Osteoblast (primary cell): ENCODE measurements at places on chromosomes 5 and 9. TPM values are rescaled to one million over a fixed set of nuclear protein-coding genes. Genes with fewer than 3 reads are reported as not detected.

Gene GLDC
- total RNA-seq = 0.72 and 2.4 TPM in 2 replicates

GRCh38 chr5:165630261-165630778 lies 2124.9 kb downstream of the MAT2B start:
- H3K27ac ChIP-seq = no peak overlapping the region
- no peaks in the 10 kb centered on the region for H3K36me3 ChIP-seq
- no peaks in the 10 kb centered on the region for H3K4me1 ChIP-seq
- no peak overlapping the region for H3K4me3 ChIP-seq
- H3K27me3 ChIP-seq = no peaks in the 10 kb centered on the region

- no peak for DNase-seq
- no peaks in the 10 kb centered on the region for H3K27me3 ChIP-seq
- H3K27ac ChIP-seq = peak overlapping the region; percentile 48
- peak overlapping the region; percentile 12 for H3K4me3 ChIP-seq
Measured at GRCh38 chr5:126513703-126514102, 81.3 kb downstream of the ALDH7A1 start.

GRCh38 chr5:9898319-9898718 lies 268.2 kb upstream of the TAS2R1 start:
- no peaks in the 10 kb centered on the region for H3K4me1 ChIP-seq
- H3K4me3 ChIP-seq = no peak overlapping the region
- H3K27ac ChIP-seq = no peak overlapping the region
- H3K36me3 ChIP-seq = no peaks in the 10 kb centered on the region
- H3K27me3 ChIP-seq = no peaks in the 10 kb centered on the region
- DNase-seq = no peak

Gene PTCH1
- total RNA-seq = 3.3 and 7.7 TPM in 2 replicates

- no peaks in the 10 kb centered on the region for H3K4me1 ChIP-seq
- H3K36me3 ChIP-seq = no peaks in the 10 kb centered on the region
- DNase-seq = no peak
- no peaks in the 10 kb centered on the region for H3K27me3 ChIP-seq
- no peak overlapping the region for H3K27ac ChIP-seq
- no peak overlapping the region for H3K4me3 ChIP-seq
Measured at GRCh38 chr9:15622318-15622971, 69.6 kb downstream of the CCDC171 start.

DNA sequence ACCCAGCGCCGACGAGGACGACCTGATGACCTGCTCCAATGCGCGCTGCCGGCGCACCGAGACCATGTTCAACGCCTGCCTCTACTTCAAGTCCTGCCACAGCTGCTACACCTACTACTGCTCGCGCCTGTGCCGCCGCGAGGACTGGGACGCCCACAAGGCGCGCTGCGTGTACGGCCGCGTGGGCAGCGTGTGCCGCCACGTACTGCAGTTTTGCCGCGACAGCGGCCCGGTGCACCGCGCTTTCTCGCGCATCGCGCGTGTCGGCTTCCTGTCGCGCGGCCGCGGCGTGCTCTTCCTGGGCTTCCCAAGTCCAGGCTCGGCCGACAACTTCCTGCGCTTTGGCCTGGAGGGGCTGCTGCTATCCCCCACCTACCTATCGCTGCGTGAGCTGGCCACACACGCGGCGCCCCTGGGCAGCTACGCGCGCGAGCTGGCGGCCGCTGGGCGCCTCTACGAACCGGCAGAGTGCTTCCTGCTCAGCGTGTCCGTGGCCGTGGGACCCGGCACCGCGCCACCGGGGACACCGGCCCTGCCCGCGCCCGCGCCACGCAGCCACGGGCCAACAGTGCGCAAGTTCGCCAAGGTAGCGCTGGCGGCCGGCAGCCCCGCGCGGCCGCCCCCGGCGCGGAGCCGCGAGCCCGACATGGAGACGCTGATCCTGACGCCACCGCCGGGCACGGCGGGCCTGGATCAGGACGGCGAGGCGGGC lies 2.7 kb upstream of the PHPT1 start:
- peaks cover 16% of the 10 kb centered on the region for H3K27me3 ChIP-seq
- no peak overlapping the region for H3K27ac ChIP-seq
- H3K36me3 ChIP-seq = peaks cover 12% of the 10 kb centered on the region
- DNase-seq = no peak

DNA sequence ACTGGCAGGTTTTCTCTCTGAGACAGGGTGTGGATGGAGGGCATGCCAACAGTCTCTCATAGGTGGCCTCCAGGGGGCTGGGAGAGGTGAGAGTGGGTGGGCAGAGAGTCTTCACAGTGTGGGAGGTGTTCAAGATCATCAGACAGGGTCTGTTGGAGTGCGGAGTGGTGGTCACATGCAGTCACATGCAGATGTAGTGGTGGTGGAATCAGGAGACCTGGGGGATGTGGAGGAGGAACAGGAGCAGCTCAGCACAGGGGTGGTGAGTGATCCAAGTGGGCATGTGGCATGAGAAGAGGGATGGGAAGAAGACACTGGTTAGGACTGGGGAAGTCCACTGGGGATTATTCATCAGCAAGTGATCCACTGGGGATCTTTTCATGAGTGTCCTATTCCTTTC lies 5.8 kb downstream of the GM2A start:
- H3K27ac ChIP-seq = no peak overlapping the region
- DNase-seq = no peak
- H3K4me3 ChIP-seq = no peak overlapping the region
- H3K4me1 ChIP-seq = peaks cover 7% of the 10 kb centered on the region
- H3K36me3 ChIP-seq = no peaks in the 10 kb centered on the region
- H3K27me3 ChIP-seq = no peaks in the 10 kb centered on the region

GRCh38 chr9:131010482-131011273 lies 1.7 kb downstream of the LAMC3 start:
- no peaks in the 10 kb centered on the region for H3K36me3 ChIP-seq
- H3K27ac ChIP-seq = no peak overlapping the region
- DNase-seq = peak; percentile 50

Gene ZFYVE16
- 32.6 and 38.3 TPM in 2 replicates for total RNA-seq

DNA sequence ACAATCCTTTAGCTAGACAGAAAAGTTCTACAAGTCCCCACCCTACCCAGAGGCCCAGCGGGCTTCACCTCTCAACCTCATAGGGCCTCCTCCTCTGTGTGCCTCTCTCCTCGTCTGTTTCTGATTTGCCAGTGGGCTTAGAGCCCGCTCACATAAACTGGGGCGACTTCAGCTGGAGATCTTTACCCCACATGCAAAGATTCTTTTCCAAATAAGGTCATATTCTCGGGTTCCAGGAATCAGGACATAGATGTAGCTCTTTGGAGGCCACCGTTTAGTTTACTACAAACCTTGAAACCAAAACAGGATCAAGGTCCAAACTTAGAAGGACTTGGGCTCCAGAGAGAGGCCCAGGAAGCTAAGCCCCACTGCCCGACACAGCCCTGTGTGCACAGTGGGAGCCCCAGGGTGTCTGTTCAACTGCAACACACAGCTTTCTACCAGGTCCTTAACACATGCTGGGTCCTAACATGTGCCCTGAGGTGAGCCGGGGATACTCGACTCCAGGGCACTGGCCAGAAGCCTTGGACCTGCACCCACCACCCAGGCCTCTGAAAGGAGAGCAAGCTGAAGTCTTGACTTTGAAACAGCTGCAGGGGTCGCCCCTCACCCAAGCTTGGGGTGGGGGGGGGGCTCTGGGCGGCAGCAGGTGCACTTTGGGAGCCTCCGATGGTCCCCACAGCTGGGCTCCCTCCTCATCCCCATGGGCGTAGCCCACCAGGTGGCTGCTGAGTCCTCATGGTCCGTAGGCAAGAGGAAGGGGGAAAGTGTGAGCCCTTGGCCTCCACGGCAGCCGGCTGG lies 26.8 kb upstream of the SLC12A7 start:
- peaks cover 14% of the 10 kb centered on the region for H3K27me3 ChIP-seq
- no peaks in the 10 kb centered on the region for H3K36me3 ChIP-seq
- no peak overlapping the region for H3K4me3 ChIP-seq

GRCh38 chr9:68749579-68750159 lies 44.6 kb downstream of the PIP5K1B start:
- H3K4me3 ChIP-seq = no peak overlapping the region
- no peak overlapping the region for H3K27ac ChIP-seq
- H3K27me3 ChIP-seq = peaks cover 2% of the 10 kb centered on the region
- H3K36me3 ChIP-seq = no peaks in the 10 kb centered on the region
- DNase-seq = no peak

- no peak overlapping the region for H3K4me3 ChIP-seq
- no peaks in the 10 kb centered on the region for H3K36me3 ChIP-seq
- H3K4me1 ChIP-seq = no peaks in the 10 kb centered on the region
- no peak overlapping the region for H3K27ac ChIP-seq
- no peak for DNase-seq
Measured at GRCh38 chr9:20811872-20812271, 127.8 kb downstream of the FOCAD start.

DNA sequence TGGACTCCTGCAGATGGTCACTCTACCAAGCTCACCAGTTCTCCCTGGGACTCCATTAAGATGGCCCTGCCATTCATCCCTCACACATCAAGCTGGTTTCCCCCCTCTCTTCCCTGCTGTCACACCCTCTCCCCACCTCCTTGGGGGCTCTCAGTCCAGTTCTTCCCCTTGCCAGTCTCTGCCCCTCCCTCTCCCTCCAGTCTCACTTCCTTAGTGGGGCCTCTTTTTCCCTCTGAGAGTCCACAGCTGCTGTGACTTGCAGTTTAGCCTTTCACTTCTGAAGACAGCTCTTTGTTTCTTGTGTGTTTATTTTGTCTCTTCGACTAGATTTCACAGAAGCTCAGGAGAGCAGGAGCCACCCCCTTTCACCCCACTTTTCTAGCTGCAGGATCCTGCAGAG lies 10.5 kb downstream of the DOCK2 start:
- no peak overlapping the region for H3K27ac ChIP-seq
- no peak overlapping the region for H3K4me3 ChIP-seq
- no peak for DNase-seq
- no peaks in the 10 kb centered on the region for H3K36me3 ChIP-seq

GRCh38 chr5:55600497-55601203 lies 65.9 kb upstream of the PLPP1 start:
- H3K27ac ChIP-seq = peak overlapping the region; percentile 78
- H3K36me3 ChIP-seq = no peaks in the 10 kb centered on the region
- peaks cover 62% of the 10 kb centered on the region for H3K4me1 ChIP-seq
- peak; percentile 74 for DNase-seq
- H3K4me3 ChIP-seq = no peak overlapping the region

Gene CDC20B
- not detected in 2 replicates for total RNA-seq

Gene SPINK4
- not detected in 2 replicates for total RNA-seq

- H3K36me3 ChIP-seq = peaks cover 33% of the 10 kb centered on the region
- DNase-seq = no peak
- no peaks in the 10 kb centered on the region for H3K27me3 ChIP-seq
Measured at GRCh38 chr5:16712178-16712577, 95.4 kb upstream of the RETREG1 start.

Gene RNF208
- 0.29 TPM in 1 of 2 replicates, not detected in the other for total RNA-seq

DNA sequence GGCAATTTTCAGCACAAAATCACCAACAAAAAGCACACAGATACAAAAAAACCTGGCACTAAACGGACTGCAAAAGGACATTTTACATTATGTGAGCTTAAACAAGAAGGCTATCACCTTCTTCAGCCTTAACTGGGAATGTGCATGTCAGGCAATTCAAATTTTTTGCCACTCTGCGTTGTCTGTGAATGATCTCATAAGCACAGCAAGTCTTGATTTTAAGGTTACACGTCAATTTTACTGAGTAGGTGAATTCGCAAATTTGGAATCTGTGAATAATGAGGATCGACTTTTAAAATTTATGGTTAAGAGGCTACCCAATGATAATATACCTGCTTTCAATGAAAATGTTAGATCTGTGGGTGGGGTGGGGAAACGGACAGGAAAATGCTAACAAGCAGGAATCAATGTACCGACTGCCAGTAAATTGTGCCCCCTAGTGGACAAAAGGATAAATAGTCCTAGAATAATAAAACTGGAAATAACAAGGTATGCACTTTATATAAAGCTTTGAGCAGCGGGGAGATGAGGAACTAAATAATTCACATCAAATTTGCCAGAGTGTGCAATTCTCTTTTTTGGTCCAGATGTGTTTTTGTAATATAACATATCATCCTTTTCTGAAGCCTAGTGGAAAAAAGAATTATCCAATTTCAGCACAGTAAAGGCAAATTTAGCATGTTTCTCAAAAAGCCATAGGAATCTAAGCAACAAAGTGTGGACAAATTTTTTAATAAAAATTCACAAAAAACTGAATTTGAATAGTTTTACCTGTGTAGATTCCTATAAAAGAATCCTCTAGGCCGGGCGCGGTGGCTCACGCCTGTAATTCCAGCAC lies 20.5 kb downstream of the EQTN start:
- no peaks in the 10 kb centered on the region for H3K27me3 ChIP-seq
- no peak for DNase-seq
- H3K4me1 ChIP-seq = no peaks in the 10 kb centered on the region
- H3K4me3 ChIP-seq = peak overlapping the region; percentile 63
